ENCODE measurements at places on chromosomes 4 and X. TPM values are rescaled to one million over a fixed set of nuclear protein-coding genes. Genes with fewer than 3 reads are reported as not detected.

Gene MAGEA9B
- total RNA-seq = not detected

Gene IL2RG
- 395 TPM for total RNA-seq

- DNase-seq = no peak
Measured at GRCh38 chrX:132758759-132759158, 199.7 kb downstream of the HS6ST2 start.

- DNase-seq = no peak
Measured at GRCh38 chrX:136256026-136256425, 4.8 kb upstream of the MAP7D3 start.

DNA sequence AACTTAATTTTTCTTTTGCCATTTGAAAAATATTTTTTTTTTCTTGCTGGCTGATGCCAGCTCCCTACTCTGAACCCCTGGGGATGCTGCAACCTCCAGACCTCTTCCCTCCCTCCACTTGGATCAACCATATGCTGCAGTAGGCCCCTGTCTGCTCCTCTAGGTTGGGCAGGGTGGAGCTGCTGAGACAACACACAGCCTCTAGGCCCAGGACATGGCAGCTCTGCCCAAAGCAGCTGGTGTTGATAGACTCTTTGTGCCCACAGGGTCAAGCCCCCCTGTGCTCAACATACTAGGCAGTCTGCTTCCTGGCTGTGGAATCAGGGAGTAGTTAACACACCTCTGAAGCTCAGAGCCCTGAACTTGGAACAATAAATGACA lies 19.9 kb upstream of the CLNK start:
- no peak for DNase-seq

DNA sequence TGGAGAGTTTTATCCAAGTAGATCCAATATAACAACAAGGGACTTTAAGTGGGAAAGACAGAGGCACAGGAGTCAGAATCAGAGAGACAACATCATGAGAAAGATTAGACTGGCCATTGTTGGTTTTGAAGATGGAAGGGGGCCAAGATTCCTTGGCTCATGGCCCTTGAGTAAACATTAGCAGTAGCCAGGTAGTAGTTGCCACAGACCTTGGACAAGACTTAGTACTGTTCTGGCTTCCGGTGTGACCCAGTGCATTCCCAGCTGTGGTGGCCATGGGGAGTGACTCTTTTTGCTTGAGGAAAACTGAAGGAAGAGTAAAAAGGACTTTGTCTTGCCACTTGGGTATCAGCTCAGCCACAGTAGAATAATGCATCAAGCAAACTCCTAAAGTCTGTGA lies 462.2 kb upstream of the CPXCR1 start:
- DNase-seq = no peak

DNA sequence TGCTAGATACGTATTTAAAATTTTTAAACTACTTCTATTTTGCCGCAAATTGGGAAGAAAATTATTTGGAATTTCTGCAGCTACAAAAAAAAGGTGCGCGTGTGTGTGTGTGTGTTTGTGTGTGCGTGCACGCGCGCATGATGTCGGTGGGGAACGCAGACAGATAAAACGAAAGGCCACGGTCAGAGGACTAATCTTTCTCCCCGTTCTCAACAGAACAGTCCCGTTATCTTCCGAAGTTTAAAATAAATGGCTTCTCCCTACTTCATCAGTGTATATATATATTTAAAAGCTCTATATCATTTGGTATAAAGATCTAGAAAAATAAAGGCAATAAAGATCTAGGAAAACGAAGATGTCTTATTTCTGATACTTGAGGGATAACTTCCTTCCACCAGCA lies 1.5 kb downstream of the MGARP start:
- no peak for DNase-seq

DNA sequence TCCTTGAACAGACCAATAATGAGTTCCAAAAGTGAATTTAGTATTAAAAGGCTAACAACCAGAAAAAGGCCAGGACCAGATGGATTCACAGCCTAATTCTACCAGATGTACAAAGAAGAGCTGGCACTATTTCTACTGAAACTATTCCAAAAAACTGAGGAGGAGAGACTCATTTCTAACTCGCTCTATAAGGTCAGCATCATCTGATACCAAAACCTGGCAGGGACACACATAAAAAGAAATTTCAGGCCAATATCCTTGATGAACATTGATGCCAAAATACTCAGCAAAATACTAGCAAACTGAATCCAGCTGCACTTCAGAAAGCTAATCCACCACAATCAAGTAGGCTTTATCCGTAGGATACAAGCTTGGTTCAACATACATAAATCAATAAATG lies 35.8 kb upstream of the USP46 start:
- no peak for DNase-seq

DNA sequence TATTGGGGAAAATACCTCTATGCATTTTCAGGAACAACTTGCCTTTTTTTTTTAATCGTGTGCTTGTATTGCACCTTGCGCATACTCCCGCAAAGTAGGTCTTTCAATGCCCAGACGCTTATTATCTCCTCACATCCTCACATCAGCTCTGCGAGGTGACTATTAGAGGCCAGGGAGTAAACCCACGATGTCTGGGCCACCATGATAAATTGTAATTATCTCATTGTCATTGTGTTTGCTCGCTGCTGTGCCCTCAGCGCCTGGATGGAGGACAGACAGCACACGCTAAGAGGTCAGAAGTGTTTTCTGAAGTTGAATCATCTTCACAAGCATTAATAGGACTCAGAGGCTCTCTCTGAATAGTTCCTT lies 1.0 kb upstream of the RELL1 start:
- DNase-seq = no peak

GRCh38 chrX:86047936-86048280 lies 550 bp upstream of the CHM start:
- no peak for DNase-seq

DNA sequence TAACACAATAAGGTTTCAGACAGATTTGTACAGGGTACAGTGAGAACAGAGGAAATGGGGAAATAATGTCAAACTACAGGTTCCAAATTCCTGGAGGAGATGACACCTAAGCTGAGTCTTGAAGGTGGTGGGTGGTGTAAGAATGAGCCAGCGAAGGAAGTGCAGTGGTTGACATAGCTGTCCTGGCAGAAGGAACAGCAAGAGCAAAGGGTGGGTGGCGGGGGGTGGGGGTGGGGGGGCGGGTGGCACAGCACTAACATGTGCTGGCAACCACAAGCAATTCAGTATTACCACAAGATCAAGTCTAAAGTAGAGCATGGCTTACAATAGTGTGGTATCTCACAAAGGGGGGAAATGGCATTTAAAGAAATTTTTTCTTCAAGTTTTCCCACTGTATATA lies 13.1 kb upstream of the G3BP2 start:
- DNase-seq = no peak

DNA sequence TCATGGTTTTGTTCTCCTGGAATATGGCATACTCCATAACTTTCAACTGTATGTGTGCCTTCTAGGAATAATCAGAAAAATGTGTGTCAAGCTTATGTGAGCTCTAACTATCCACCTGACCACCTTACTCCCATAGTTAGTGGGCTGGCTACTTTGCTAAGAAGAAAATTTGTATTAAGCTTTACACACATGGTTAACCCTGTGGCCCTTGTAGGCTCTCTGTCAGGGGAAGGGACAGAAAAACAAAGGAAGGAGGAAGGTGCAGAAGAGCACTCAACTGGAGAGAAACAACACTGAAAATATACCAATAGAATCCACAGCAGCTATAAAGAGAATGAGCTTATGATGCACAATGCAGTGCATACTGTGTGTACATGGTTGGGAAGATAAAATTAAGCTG lies 84.6 kb downstream of the PPP3CA start:
- DNase-seq = no peak

- no peak for DNase-seq
Measured at GRCh38 chr4:87327136-87327535, 4.5 kb upstream of the HSD17B13 start.

- DNase-seq = no peak
Measured at GRCh38 chr4:68599150-68599549, 23.0 kb upstream of the UGT2B17 start.

DNA sequence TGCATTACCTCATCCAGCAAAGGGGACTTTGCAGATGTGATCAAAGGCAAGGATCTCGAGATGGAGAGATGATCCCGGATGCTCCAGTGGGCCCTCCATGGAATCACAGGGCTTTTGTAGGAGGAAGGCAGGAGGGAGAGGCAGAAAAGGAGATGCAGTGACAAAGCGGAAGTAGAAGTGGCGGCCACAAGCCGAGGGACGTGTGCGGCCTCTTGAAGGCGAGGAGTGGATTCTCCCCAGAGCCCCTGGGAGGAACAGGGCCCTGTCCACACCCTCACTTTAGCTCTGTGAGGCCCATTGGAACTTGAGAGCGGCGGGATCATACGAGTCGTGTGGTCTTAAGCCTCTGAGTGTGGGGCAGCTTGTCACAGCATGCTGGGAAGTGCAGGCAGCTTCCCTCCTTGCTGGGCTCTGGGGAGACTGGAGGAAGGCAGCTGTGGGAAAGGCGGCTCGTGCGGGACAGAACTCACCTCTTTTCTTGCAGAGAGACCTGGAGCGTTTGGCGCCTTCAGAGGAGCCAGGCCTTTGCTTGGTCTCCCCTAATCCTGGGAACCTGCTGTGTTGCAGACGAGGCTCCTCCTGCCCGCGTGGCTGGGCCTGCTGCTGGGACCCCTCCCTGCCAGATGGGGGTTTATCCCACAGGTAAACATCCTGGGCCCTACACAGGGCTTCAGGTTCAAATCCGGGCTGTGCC lies 10.2 kb downstream of the SH3TC1 start:
- no peak for DNase-seq

Measured in activated naive CD8-positive, alpha-beta T cell treated with anti-CD3 and anti-CD28 coated beads, Interleukin-2, amount 10 ng/mL, durations not matched to agents 7 days and 5 days (primary cell).